Activated CD4-positive, alpha-beta T cell treated with anti-CD3 and anti-CD28 coated beads, Interleukin-10, Interleukin-2, amounts not matched to agents 100 ng/mL and 50 ng/mL, durations not matched to agents 16 hours and 8 hours (primary cell): ENCODE measurements at places on chromosomes 2 and 18.

- DNase-seq = no peak
These were observed 22.3 kb downstream of the GPR35 start for GRCh38 chr2:240647503-240648154.

- no peak for DNase-seq
These were observed 13.2 kb upstream of the ILKAP start for GRCh38 chr2:238216651-238217184.

- peak; percentile 40 for DNase-seq
These were observed 25.0 kb downstream of the SPEG start for GRCh38 chr2:219459460-219460311.

DNA sequence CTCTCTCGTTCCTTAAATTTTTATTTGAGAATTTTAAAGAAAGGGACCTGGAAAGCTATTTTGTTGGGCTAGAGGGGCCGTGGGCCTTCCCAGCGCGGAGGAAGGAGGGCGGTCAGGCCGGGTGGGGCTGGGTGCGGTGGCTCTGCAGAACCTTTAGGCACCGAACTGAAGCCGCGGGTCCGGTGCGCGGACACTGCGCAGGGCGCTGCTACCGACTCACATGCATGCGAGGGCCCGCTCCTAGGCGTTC is 1.6 kb upstream of the TWIST2 start:
- no peak for DNase-seq

DNA sequence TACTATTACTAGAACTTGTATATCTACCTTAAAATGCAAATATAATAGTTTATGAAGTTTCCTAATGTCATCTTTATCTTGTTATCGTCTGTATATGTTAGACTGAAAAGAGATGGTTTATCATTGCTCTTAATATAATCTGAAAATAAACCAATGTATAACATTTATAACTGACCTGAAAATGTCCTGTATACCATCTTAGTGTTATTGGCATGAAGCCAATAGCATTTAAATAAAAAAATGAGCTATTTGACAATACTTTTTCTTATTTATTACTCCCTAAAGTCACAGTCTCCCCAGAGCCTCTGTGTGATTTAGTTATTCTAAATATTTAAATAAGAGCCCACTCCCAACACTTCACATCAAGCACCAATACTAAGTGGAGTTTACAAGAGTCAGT is 1.8 kb downstream of the VWC2L start:
- no peak for DNase-seq

DNA sequence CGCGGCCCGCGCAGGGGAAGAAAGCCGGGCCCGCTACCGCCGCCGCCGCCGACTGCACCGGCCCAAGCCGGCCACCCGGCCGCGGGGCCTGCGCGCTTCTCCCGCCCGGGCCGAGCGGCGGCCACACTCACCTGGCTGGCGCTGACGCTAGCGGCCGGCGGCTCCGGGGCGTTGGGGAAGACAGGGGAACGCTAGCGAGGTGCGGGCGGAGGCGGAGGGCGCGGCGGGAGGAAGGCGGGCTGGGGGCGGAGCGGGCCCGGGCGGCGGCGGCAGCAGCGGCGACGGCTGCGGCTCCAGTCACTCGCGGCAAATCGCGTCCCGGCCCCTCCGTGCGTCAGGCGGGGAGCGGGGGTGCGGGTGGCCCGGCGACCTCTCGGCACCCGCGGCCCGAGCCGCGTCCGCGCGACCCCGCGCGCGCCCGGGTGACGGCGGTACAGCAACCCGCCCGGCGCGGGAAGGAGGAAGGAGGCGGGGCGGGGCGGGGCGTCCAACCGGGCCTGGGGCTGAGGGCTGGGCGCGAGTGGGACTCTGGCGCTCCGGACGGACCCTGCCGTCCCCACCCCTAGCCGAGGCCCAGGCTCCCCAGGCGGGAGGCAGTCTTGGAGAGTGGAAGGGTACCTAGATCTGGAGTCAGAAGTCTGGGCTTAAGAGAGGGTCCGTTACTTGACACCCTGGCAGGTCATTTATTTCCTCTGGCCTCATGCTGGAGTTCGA is at the start of gene SESTD1:
TSS of gene SESTD1 (minus strand) at position 465 of the 714 bp plus-strand sequence. CDS start 72,991 bp downstream, outside the sequence.
- DNase-seq = peak; percentile 57

GRCh38 chr2:202376460-202377206 is 506 bp downstream of the BMPR2 start:
- peak; percentile 38 for DNase-seq

- no peak for DNase-seq
These were observed 43.3 kb downstream of the TGFA start for GRCh38 chr2:70510313-70510712.

DNA sequence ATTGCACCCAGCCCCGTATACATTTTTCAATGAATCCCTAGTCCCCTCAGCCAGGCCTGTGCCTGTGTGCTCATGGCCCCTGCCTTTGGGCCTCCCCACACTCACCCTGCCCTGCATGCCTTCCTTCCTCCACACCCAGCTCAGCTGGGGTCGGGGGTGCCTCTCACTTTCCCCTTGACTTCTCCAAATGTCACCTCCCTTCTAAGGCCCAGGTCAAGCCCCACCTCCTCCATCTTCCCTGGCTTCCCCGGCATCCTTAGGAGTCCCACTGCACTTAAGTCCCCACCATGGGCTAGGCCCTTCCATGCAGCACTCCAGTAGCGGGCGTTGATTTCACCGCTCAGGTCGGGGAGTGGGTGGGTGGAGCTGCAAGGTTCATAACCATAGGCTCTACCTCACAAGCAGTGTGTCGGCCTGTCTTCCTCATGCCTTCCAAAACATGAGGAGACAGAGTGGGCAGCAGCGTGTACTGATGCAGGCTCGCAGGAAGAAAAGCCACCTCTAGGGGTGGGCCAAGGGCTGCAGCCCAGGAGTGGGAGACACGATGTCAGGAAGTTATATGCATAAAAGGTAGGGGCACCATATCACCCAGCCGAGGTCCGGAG is 47.7 kb downstream of the DNMT3A start:
- DNase-seq = no peak

- peak; percentile 68 for DNase-seq
These were observed 52.0 kb upstream of the FAM171B start for GRCh38 chr2:186641807-186642321.

DNA sequence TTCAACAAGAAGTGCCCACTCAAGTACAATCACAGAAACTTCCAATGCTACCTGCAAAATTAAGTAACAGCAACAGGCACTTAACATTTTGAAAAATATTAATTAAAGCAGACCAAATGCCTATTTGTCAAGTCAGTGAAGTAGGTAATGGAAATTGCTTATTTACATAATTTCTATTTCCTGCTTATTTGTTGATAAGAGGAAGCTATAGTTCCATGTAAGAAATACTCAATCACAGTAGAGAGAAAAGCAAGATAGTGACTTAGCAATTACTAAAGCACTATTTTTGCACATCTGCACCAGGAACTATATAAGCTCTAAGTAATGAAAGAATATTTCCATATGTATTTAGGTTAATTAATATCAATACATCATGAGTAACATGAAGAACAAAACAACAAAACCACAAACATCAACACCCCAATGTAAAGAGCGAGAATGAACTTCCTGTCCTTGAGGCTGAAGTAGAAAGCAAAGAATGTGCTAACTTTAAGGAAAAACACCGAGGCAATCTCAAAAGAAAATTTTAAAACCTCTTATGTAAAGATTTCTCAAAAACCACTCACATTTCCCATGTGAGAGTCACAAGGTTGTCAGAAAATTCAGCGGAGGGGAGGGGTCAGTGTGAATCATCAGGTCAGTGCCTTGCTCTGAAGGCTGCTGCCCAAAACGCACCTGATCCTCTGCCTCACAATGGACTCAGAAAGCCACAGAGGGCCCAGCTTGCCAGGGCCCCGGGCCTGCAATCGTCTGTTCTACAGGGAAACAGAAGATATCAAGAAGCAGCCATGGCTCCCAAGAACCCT is 12.5 kb downstream of the NPC1 start:
- DNase-seq = peak; percentile 63

DNA sequence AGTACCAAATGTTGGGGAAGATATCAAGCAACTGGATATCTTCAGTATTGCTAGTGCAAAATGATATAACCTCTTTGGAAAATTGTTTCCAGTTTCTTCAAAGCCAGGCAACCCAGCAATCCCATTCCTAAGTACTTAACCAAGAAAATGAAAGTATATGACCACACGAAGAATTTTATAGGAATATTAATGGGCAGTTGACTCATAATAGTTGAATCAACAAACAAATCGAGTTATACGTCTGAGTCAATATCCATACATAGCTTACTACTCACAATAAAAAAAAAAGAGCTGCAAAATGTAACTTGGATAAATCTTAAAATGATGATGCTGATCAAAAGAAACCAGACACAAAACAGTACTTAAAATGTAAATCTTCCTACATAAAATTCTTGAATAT is 810.4 kb downstream of the METTL4 start:
- no peak for DNase-seq
